ENCODE measurements at places on chromosomes 7 and 10.

DNA sequence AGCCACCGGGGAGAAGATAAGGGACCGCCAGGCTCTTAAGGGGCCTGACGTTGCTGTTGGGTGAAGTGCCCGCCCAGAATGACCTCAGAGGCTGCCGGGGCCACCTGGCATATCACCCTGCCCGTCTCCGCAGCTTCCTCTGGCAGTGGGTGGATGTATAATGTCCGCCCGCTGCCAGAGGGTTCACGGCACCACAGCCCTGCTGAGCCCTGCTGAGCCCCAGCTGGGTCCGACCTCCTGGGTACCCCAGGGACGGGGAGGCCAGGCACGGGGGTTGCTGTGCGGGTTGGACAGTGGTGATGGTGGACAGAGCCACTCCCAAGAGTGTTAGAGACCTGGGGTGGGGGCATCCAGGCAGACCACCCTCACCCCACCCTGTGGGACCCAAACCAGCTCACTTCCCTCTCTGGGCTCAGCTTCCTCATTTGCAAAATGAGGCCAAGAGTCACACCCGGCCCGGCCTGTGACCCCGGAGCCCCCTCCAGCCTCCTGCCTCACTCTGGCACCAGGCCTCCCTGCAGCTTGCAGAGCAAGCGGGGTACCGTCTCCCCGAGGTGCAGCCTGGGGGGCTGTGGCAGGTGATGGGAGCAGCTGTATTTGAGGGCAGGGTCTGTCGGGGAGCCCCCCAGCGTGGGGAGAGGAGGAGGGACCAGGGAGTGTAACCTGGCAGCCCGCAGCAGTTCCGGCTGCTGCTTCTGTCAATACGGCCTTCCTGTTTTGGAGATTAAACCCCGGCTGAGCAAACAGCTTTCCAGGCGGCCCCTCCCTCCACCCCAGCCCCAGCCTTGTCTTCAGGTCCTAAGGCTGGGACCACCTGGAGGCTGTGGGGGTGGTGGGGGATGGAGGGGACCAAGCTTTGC lies 8.4 kb upstream of the LFNG start:
- peak; percentile 77 for DNase-seq

GRCh38 chr10:79262959-79263746 lies 84.1 kb upstream of the PPIF start:
- no peak for DNase-seq

GRCh38 chr7:125338110-125338509 lies 408.5 kb upstream of the POT1 start:
- no peak for DNase-seq

DNA sequence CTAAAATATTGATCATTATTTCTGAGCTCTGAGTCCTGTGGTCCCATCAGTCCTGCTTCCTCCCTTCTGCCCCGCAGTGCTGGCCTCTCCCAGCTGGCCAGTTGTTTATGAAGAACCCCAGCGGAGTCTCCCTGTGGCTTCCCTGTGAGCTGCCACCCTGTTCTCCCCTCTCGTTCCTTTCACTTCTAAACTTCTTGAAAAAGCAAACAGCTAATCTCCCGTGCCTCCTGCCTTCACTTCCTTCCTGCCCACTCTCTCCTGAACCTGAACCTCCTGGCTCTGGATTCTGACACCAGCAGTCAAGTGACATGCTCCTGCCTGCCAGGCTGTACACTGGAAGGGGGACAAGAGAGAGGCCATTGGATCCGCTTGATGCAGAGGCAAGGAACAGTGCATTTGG lies 63.7 kb upstream of the ZPBP start:
- no peak for DNase-seq

- no peak for DNase-seq
Observed at GRCh38 chr10:117670116-117670904, 127.8 kb downstream of the EMX2 start.

DNA sequence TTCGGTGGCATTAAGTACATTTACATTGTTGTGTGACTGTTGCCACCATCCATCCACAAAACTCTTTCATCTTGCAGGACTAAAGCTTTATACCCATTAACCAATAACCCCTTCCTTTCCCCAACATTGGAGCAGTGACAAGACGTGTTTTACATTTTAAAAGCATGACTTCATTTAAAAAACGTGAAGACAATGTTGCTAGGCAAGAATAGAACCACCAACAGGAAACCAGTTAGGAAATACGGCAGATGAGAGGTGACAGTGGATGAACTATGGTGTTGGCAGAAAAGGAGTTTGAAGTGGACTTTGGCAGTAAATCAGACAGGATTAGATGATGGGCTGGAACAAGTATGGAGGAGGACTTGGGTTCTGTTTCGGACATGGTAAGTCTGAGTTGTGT lies 17.0 kb downstream of the TMEM236 start:
- DNase-seq = no peak

DNA sequence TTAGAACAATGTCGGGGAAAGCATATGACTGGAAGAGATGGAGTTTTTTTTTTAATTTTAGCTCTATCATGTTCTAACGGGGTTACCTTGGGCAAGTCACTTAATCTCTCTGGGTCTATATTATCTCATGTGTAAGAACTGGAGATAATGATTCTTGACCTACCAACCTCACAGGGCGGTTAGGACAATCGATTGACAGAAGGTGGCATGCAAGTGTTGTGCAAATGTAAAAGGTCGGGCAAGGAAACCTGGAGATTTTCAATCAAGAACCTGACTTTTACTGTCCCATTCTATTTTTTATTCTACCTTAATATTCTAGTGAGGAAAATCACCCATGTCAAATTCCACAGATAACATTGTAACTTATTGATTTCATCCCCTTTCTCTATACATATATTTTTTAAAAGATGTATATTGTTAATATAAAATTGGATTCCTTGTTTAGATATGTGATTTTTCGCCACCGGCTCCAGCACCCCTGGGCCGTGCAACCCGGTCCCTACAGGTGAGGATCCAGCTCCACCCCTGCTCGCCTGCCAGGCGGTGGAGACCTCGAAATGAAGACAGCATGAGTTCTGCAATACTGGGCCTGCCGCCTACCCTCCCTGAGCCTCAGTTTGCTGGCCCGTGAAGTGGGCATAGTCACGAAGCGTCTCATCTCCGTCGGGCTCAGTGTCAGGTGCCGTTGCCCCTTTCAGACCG lies 497.6 kb upstream of the PHF14 start:
- no peak for DNase-seq

GRCh38 chr10:68211669-68212068 lies 20.2 kb downstream of the ATOH7 start:
- DNase-seq = no peak

DNA sequence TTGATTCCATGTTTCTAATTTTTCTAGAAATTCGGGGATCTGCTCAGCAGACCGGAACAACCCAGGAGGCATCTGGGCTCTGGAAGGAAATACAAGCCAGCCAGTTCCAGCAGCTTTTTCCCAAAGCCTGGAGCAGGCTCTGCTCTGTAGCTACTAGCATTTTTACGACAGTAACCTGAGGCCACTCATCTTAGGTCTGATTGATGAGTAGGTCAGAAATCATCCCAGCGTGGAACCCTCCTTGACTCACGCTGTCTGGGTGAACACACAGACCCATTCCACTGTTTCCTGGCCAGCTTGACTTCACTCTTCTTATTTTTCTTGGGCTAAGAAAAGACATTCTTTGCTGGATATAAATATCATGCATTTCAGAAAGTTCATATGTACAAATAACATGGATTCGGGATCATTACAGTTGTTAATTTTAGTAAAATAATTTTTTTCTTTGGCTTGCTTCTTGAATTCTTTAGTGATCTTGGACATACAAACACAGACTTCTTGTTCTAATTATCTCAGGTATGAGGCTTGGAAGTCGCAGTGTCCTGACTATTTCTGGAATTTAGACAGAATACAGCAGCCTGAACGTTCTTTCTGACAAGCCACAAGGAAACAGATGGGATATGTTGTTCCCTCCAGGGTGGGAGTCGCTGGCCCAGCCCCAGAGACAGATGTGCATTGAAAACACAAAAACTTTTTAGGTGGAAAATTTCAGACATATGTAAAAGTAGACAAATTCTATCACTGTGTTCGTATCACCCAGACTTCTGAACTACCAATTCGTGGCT lies 54.6 kb upstream of the PITRM1 start:
- no peak for DNase-seq

- no peak for DNase-seq
Observed at GRCh38 chr7:152054367-152055230, 29.1 kb downstream of the GALNT11 start.

DNA sequence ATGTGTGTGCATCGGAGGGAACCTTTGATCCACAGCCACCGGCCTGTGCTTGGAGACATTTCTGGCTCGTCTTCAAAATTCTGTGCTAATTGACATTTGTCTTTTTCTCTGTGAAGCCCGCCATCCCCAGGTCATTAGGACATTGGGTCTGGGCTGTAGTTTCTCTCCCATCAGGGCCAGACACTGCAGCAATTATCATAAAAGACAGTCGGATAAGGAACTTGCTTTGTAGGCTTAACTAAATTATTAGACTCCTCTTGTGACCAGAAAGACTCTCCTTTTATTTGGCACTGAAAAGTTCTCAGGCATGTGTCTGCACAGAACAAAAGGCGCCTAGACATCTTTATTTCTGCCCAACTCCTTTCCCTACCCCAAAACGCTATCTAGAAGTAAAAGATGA lies 49.1 kb upstream of the NPTX2 start:
- DNase-seq = no peak

GRCh38 chr7:126302639-126303038 lies 950.1 kb downstream of the GRM8 start:
- no peak for DNase-seq

GRCh38 chr7:149666360-149666945 lies 106.9 kb downstream of the ZNF467 start:
- no peak for DNase-seq

DNA sequence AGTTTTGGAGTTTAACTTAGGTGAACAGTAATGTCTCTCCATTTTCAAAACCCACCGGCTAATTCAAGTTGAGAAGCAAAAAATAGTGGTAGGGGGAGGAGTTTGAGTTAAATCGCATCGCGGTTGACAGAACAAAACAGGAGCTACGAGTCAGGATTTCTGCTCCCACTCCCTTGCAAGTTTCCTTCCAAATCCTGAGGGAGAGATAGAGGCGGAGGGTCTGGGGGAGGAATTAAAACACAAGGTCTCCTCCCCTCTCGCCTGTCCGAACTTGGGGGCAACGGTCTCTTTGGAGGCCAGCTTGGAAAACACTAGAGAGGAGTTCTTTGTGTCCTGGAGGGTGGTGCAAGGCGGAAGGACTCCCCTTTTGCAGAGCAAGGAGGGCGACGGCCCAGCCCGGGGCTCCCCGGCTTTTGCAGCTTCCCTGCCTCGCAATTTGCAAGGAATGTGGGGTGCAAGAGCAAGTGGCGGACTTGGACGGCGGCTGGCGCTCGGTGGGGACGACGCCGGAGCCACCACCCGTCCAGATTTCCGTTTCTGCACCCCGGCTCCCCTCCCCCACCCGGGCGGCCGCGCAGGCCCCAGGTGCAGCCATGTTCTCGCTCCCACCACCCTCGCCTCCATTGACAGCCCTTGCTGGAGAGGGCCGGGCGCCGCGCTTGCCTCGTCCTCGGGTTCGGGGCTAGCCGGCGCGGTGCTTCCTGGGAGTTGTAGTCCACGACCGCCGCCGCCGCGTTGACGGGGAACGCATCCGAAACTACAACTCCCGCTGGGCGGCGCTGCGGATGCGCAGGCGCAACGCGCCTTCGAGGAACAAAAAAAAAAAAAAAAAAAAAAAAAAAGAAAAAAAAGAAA lies 454 bp upstream of the GTF2I start:
- peak; percentile 98 for DNase-seq

DNA sequence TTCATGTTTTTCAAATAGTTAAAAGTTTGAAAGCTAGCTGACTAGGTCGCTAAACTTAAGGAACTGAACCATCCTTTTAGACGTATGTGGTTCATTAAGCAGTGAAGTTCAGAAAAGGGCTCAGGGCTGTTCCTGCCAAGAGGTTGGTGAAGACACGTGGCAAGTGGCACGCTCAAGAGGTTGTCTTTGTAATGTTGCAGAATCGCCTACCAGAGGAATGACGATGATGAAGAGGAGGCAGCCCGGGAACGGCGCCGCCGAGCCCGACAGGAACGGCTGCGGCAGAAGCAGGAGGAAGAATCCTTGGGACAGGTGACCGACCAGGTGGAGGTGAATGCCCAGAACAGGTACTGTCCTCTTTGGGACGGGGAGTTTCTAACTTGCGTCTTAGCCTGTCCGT lies 57.8 kb upstream of the AGBL3 start:
- no peak for DNase-seq

DNA sequence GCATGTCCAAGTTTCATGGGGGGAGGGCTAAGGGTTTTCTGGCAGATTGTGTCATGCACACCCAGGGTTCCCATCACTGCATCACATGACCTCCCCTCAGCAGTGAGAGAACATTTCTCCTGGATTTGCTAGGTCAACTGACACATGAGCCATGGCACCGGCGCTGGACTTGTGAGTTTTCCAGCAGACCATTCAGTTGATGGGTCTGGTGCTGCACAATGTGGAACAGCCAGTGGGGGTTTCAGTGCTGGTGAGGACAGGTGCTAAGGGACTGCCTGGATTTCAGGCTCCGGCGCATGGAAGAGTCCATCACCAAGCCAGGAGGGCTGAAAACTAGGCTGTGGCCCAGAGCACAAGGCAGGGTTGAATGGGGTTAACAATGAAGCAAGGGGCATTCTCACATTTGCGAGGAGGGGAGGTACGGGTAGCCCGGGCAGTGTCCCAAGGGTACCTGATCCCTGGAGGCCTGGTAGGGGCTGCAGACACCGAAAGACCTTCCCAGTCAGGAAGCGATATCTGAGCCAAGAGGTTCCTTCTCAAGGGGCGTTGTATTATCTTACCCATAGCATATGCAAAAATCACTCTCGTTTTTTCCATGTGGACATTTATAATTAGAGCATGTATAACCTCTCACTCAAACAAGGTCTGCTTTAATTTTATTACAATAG lies 203.0 kb downstream of the TNS3 start:
- DNase-seq = no peak

- DNase-seq = no peak
Observed at GRCh38 chr10:104293011-104293410, 24.0 kb downstream of the GSTO2 start.

DNA sequence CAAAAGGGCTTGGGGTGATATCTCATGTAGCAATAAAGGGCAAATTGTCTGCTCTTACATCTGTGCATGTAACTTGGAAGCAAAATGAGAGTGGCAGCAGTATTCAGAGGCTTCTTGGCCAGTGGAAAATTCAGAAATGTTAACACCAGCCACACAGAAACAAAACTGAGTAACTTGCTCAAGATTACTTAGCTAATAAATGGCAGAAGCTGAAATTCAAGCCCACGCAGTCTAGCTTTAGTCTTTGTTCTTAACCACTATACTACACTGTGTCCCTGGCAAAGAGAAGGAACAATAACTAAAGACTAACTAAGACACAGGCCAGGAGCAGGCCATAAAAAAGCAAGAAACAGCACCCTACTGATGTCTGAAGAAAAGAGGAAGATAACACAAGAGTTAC lies 185.9 kb upstream of the ASAH2 start:
- no peak for DNase-seq

DNA sequence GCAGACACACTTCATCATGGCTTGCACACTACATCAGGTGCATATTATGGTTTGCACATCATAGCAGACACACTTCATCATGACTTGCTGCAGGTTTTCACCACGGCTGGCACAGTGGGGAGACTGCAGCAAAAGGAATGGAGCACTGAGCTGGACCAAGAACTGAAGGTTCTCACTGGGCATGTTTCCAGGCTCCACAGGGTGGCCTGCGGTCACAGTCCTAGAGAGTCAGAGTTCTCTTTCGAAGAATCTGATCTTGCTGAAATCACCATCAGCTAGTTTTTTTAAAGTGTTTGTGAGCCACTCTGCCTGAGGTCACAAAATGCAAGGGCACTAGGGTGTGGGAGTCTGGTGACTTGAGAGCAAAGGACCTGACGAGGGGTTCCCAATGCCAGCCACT lies 140.4 kb upstream of the NPY start:
- DNase-seq = no peak

GRCh38 chr7:37826825-37827224 lies 21.6 kb upstream of the NME8 start:
- DNase-seq = no peak

GRCh38 chr10:101939729-101940128 lies 96.1 kb upstream of the KCNIP2 start:
- DNase-seq = no peak
